NCI-H1105 (cell line): ENCODE measurements at places on chromosomes 12 and 14.

DNA sequence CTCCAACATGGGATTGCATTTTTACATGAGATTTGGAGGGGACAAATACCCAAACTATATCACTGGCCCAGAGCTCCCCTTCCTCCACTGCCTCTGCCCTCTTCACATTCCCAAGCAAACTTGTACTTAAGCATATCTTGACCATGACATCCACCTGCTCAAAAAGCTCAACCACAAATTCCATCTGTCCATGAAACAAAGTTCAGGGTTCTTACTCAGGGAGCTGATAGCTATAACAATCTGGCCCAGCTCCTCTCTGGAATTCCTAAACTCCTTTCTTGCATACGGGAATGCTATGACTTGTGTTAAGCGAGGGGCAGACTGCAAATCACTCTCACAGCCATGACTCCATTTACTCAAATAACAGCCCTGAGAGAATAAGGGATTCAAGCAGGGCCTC lies 152.1 kb downstream of the GALC start:
- no peak for DNase-seq

DNA sequence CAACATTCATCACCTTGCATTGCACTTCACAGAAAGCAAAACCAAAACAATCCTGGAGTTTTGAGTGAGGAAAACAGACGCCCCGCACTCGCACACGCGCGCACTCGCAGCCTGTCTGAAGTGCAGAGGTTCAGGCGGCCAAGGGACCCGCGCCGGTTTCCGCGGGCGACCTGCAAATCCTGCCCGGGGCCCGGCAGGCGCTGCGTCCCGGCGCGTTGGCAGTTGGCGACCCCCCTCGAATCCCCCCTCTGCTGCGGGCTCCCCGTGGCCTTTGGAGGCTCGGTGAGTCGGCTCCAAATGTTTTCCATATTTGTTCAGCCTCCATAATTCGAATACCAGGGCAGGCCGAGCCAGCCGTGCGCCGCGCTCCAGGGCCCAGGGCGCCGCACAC lies at the start of gene SSPN:
Gene SSPN (plus strand): TSS at position 324 of the 391 bp plus-strand sequence. CDS start 100 bp downstream, outside the sequence.
- peak; percentile 81 for DNase-seq

GRCh38 chr14:67191768-67192290 lies 2.6 kb downstream of the GARIN2 start:
- DNase-seq = no peak

DNA sequence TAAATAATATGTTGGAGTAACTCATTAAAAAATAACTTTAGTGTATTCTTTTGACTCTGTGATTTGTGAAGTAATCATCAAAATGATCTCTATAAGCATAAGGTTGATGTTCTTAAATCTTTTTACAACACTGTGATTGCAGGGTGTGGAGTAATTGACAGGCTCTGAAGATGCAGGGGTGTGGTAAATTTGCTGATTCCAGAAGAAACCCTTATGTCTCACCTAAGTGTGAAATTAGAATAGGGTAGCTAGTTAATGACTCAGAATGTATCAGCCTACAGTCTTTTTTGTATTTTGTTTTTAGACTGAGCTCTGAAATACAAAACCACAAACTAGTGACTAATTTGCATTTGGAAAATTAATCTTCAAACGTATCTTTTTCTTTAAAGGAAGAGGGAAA lies 5.9 kb downstream of the PRPF39 start:
- no peak for DNase-seq

DNA sequence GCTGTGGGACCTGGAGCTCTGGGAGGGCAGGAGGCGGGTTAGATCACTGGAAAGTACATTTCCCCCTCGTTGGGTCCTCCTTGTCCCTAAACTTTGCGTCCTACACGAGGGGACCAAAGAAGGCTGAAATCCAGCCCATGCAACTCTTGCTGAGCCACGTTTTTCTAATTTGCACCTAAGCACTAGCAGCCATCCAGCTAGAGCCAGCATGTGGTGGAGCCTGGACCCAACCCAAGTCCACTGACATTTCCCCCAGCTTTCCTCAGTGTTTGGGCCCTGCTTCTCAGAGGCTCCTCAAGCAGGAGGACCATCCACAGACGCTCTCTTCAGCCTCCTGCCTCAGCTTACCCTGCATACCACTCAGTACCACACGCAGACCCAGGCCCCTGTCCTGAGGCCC lies 49.7 kb downstream of the TSPAN11 start:
- no peak for DNase-seq
